ENCODE measurements at places on chromosomes 13 and 19.

DNA sequence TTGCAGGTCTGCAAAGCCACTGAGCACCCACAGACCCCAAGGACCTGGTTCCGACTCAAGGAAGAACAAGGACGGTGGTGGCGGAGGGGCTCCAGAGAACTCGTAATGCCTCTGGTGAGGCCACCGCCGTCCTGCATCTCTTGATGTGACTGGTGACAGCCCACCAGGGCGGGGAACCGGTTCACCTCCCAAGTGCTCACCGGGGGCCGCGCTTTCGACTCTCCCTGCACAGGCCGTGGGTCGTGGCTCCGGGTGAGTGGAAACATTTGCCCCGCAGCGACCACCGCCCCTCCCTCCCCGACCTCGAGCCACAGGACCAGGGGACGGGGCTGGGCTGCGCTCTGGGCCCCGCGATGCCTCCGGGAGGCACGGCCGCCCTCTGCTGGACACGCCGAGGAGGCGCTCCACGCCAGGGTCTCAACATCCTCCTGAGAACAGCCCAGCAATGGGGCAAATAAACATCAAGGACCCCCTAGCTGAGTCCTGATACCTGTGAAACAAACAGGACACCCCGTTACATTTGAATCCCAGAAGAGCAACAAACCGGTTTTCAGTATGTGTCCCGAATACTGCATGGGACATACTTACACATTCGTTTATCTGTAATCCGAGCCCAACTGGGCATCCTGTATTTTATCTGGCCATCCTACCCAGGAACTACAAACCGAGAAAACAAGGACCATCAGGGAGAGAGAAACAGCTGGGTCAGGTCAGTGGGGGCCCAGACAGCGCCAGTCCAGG is 3.9 kb upstream of the PLPP2 start:
- DNase-seq = no peak

- no peak for DNase-seq
These were observed 21.2 kb downstream of the C2CD4C start for GRCh38 chr19:387777-388176.

DNA sequence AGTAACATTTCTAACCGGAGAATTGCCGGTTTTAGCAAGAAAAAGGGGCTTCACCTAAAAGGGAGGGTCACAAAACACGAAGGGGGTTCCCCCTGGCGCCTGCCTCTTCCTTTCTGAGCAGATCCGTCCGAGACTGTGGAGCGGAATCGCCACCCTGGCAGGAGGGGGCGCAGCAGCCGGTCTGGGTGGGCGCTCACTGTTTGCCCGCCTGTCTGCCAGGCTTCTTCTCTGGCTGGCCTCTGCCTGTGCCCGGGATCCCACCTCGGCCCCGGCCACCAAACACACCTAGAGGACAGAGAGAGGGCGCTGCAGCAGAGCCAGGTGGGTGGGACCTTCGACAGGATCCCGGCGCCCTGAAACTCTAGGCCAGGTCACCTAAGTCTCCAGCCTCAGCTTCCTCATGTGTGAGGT is 15.6 kb downstream of the LSM4 start:
- DNase-seq = no peak

DNA sequence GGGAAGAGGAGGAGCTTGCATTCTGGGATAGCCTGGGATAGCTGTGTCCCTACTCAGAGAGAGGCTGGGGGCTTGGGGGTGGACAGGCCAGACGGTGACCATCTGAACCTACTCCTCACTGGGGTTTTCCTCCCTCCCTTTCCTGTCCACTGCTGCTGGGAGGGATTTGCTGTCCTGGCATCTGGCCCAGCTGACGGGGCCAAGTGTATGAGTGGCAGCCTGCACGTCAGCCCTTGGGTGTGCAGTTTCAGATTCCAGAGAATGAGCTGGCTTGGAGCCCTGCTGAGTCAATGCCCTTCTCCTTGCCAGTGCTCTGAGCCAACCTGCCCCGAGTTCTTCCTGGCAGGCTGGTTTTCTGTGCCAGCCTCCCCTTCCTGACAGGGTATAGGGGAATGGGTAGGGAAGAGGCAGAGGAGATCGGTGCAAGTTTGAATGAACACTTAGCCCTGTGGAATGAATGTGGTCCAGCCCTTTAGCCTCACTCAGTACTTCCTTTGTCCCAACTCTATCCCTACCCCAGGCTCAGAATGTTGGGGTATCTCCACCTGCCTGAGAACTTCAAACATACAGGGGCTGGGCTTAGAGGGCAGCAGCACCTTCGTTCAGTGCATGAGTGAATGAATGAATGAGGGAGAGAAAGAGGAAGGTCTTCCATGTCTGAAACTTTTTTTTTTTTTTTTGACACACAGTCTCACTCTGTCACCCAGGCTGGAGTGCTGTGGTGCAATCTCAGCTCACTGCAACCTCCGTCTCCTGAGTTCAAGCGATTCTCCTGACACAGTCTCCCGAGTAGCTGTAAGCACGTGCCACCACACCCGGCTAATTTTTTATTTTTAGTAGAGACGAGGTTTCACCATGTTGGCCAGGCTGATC is 1.8 kb upstream of the ANGPTL4 start:
- no peak for DNase-seq

DNA sequence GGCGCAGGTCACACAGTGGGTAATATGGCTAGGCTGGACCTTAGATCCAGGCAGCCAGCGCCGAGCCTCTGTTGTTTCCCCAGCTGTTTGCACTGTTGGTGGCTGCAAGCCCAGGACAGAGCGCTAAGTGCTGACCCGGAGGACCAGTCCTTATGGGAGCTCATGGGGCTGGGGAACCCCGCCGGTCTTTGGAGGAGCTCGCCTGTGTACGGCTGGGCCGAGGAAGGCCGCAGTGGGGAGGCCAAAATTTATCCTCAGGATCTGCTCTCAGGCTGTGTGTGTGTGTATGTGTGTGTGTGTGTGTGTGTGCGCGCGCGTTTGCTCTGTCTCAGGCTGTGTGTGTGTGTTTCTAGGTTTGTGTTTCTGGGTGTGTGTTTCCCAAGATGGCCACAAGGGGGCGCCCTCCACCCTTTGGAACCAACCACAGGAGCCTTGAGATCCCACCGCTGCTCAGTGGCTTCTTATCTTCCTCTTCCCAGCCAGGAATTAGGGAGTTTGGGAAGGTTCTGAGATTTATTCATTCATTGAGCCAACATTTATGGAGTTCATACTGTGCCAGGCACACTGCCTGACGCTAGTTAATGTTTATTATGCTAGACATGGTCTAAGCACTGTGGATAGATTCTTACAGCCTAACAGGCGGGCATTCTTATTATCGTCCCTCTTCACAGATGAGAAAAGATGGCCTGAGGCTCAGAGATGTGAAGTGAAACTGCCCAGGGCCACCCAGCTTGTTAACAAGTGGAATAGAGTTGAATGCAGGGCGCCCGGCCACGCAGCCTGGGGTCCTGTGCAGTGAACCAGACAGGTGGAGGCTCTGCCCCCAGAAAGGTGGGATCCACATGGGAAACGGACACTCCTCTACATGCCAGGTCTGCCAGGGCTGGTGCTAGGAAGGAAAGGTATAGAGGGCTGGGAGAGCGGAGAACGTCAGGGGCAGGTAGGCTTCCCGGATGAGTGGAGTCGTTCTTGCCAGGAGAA is 13.0 kb downstream of the PGLYRP1 start:
- no peak for DNase-seq

- no peak for DNase-seq
These were observed 29.9 kb downstream of the ATP7B start for GRCh38 chr13:51981355-51981754.

GRCh38 chr13:84741253-84741652 is 859.0 kb upstream of the SLITRK1 start:
- DNase-seq = no peak

GRCh38 chr19:40088299-40089047 is 2.3 kb downstream of the ZNF780A start:
- no peak for DNase-seq

DNA sequence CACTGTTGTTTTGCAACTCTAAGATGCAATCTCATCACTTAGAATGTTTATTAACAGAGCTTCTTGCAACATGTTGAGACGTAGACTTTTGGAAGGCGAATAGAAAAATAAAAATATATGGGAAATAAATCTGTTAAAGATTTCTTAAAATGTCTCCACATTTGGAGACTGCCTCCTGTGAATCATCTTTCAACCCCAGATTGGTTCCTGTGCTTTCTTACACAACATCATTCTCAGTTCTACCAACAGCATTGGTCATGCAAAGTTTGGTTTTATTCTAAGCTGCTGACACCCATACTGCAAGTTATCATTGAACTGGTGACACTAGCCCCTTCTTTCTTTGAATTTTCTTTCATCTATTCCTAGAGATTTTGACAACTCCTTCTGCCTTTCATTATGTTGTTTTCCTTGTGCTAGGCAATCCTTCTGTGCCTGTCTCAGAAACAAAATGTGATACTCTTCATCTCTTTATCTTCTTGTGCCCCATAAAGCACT is 1.6 kb upstream of the IGFL3 start:
- no peak for DNase-seq

DNA sequence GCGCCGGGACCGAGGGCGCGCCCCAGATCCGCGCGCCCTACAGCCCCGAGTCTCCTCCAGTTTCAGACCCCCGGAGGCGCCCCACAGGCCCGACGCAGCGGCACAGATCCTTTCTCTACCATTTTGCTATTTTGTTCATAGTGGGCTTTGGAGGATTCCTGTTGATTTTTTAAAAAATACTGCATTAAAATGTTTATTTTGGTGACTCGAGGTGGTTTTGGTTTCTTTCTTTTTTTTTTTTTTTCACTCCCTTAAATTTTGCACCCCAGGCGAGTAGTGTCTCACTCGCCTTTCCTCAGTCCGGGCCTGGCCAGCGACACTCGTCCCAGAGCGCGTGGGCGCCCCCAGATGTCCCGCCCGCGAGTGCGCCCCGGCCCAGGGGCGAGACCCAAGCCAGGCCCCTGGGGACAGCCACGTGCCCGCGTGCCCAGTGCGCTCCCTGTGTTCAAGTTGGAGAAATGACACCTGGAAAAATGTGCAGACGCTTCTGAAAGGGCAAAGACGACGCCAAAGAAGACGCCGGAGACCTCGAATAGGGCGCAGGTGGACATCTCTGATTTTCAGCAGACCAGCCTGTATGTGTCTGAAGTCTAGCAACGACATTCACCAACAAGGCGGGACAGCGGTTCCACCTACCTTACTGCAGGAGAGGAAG is 471 bp upstream of the INSR start:
- DNase-seq = no peak

GRCh38 chr19:13031917-13032623 is 36.8 kb downstream of the NFIX start:
- no peak for DNase-seq

- DNase-seq = no peak
These were observed 114.6 kb downstream of the KDM4B start for GRCh38 chr19:5083547-5083965.

DNA sequence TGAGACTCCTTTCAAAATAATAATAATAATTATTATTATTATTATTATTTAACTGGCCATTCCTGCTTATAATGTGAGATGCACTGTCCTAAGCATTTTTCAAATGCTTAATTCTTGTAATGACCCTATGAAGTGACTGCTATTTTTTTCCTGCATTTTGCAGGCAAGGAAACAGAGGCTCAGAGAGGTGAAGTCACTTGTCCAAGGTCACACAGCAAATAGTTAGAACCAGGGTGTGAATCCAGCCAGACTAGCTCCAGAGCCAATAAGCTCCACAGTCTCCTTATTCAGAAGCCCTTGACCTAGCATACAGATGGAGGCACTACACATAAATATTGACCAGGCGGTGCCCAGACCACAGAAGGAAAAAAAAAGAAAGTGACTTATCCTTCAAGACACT is 77.5 kb upstream of the CACNA1A start:
- DNase-seq = no peak

- DNase-seq = no peak
These were observed 46.3 kb downstream of the IRS2 start for GRCh38 chr13:109740121-109740520.

DNA sequence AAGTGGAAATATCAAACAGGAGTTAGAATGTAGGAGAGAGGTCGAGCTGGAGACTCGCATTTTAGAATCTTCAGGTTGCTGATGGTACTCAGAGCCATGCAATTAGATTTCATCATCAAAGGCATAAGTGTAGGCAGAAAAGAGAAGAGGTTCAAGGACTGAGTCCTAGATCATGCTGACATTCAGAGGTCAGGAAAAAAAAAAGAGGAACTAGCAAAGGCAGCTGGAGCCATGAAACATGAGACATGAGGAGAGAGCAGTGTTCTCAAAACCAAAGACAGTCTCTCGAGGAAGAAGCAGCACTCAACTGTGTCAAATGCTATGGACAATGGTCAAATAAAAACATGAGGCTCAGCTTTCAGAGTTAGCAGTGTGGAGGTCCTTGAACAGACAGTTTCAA is 12.4 kb upstream of the TPP2 start:
- no peak for DNase-seq

DNA sequence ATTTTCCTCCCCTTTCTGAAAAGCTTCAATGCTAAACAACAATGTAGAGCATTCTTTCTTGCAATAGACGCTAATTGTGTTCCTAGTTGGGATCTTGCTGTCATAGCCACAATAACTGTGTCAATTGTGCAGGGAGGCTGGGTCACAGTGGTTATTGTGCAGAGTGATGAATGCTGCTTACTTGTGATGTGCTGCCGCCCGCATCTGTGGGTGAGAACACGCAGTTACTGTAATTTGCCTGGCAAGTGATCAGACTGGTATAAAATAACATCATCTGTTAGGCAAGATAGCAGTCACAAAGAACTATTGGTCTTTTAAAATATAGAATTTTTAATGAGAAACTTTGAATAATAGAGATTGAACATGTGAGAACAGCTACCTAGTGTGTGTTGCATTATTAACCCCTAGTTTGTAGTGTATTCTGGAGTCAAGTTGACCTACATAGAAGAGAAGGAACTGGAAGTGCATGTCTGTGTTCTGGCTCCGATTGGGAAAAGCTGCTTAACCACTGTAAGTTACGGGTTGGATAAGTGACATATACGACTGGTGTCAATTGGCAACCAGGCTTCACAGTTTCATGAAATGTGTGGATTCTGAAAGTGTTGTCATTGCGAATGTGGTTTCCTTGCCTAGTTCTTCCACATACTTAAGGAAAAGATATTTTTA is 43.6 kb downstream of the SLAIN1 start:
- DNase-seq = no peak

GRCh38 chr13:75071796-75072195 is 410.2 kb downstream of the TBC1D4 start:
- DNase-seq = no peak

GRCh38 chr19:18430417-18431144 is 7.4 kb downstream of the ISYNA1 start:
- no peak for DNase-seq

- no peak for DNase-seq
These were observed 27.1 kb upstream of the SLC7A9 start for GRCh38 chr19:32896516-32897214.

- no peak for DNase-seq
These were observed 35.5 kb upstream of the LPAR6 start for GRCh38 chr13:48448285-48448958.

GRCh38 chr13:74026753-74027152 is 107.5 kb downstream of the KLF12 start:
- peak; percentile 71 for DNase-seq

DNA sequence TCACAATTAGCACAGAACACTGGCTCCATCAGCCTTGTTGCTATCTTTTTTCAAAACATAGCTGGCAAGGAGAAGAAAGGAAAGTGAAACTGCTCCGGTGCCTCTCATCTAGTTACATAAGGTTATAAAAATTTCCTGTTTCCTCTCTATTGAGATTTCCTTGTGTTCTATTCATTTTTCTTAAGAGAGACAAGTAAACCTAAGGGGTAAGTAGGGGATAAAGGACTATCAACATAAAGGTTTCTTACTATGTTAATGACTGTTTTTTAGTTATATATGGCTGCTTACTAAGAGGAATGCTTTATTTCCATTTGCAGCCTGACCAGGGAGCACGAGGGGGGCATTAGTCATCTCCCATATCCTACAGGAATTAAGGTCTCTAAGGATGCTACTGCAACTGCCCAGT is 73.2 kb upstream of the MLNR start:
- DNase-seq = no peak

Measured in GM12878 (cell line).